ENCODE measurements at places on chromosomes 16 and 17.
A peak's percentile ranks its signal among the peaks of the same experiment; 100 is the strongest.

DNA sequence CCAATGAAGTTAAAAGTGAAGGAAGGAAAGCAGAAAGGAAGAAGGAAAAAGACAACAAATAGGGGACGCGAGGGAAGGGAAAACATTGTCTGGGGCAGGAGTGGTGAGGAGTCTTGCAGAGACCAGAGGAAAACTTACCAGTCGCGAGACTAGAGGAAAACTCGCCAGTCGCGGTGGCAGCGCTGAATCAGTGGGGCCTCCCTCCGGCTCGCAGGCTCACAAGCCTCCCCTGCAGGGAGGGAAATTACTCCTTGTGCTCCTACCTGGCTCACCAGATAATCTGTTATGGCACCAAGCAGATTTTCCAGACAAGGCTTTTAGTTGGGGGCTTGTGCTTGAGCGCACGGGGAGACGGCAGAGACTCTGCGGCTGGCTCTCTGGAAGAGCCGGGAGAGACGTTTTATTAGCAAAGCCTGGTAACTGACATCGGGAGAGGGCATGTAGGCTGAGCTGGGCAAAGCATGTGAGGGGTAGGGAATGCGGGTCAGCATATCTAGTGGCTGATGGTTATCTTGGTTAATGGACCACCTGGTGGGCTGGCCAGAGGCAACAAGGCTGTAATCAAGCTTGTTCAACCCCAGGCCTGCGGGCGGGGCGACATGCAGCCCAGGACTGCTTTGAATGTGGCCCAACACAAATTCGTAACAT, 37.1 kb downstream of the LCMT1 start:
- no peak for DNase-seq

- DNase-seq, result no peak
Observed at GRCh38 chr17:45427181-45427835, 5.4 kb downstream of the ARHGAP27 start.

DNA sequence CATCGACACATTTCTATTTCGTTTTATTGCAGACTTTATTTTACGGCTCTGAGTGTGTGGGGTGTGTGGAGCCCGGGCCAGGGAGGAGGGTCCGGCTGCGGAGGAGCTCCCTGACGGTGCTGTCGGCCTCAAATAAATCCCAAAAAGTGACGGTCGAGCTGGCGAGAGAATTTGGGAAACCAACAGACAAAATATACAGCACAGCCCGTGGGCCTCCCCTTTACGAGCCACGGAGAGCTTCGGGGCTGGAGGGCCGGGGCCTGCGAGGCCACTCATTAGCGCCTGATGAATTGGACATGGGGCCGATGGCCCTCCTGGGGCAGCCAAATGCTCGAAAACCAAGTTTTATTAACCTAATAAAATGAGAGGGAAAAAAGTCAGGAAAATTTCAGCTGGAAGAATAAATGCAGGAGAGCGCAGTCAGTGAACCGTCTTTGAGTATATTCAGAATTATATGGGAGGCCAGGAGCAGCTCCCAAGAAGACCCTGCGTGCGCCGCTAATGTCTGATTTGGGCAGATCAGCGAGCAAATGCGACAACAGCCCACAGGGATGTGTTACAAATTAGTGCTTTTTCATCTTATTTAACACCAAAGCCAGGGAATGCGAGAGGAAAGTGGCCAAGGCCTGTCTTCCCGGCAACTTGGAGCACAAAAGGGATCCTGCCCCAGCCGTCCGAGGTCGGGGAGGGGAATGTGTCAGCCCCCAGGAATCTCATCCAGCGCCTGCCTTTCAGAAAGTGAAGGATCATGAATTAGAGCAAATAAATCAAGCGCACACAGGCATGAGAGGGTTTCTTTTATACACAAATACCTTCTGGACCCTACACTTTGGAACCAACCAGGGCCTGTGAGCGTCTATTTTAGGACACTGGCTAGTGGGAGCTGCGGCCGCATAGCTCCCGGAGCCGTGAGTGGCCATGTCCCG, 249.1 kb downstream of the C16orf95 start:
- no peak for DNase-seq

GRCh38 chr16:50275098-50275415, 8.7 kb downstream of the ADCY7 start:
- DNase-seq, result no peak

DNA sequence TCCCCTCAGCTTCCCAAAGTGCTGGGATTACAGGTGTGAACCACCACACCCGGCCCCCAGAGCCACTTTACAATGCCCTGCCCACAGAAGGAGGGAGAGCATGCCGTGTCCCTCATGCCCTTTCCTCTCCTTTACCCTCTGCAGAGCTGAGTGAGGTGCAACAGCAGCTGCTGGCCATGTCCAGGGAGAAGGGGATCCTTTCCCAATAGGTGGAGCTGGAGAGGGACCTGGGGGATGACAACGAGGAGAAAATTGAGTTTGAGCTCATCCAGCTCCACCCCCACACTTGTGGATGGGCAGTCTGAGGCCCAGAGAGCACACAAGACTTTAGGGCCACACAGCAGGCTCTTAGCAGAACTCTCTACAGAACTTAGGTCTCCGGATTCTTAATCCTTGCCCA, 7.9 kb upstream of the GSDMA start:
- DNase-seq, result no peak

GRCh38 chr17:81230043-81230820, 7.5 kb upstream of the CEP131 start:
- no peak for DNase-seq

- peak; percentile 70 for DNase-seq
Observed at GRCh38 chr17:40319651-40320540, 10.9 kb downstream of the RARA start.

GRCh38 chr17:56488800-56489199, 104.7 kb upstream of the NOG start:
- no peak for DNase-seq

DNA sequence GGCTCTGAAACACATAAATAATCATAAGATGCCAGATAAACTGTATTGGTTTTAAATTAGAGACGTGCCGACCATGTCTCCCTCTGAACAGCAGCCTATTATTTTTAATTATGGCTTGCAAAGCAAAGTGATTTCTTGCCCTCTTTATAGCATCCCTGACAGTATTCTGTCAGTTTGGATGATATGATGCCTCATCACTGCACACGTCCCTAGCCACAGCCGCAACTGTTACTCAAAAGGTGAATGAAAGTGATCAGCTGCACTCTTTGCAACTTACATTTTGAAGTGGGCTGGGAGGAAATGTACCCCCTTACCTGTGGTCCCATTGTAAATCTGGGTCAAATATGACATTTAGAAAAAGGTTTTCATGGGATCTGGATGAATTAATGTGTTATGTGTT, 389.9 kb downstream of the MAF start:
- DNase-seq, result no peak

- no peak for DNase-seq
Observed at GRCh38 chr17:37744633-37744927, 279 bp downstream of the HNF1B start.

- no peak for DNase-seq
Observed at GRCh38 chr16:7442050-7442449, 109.4 kb downstream of the RBFOX1 start.

DNA sequence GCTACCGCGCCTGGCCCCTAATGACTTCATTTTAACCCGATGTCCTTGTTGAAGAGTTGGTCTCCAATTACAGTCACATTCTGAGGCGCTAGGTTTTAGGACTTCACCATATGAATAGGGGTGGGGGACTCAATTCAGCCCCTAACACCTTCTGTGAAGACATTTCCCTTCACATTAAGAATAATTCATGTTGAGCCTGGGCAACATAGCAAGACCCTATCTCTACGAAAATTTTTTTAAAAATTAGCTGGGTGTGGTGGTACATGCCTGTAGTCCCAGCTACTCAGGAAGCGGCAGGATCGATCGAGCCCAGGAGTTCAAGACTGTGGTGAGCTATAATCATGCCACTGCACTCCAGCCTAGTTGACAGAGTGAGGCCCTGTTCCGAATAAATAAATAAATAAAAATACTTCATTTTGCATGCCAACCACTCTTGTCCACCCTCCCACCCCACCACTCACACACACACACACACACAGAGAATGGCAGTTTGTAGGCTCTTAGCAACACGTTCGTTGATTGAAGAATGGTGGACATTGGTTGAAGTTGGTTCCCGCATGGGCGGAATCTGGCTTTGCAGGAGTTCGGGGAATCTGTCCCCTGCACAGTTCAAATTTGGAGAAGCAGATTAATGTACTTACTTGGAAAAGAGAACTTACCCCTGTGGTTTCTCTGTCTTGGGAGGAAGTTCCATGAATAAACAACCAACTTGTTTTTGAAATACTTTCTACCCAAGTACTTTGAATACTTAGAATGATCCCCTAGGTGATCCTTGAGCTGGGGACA, 27.8 kb upstream of the TVP23A start:
- DNase-seq, result no peak

- DNase-seq, result no peak
Observed at GRCh38 chr17:36777118-36777517, 160.2 kb upstream of the LHX1 start.

DNA sequence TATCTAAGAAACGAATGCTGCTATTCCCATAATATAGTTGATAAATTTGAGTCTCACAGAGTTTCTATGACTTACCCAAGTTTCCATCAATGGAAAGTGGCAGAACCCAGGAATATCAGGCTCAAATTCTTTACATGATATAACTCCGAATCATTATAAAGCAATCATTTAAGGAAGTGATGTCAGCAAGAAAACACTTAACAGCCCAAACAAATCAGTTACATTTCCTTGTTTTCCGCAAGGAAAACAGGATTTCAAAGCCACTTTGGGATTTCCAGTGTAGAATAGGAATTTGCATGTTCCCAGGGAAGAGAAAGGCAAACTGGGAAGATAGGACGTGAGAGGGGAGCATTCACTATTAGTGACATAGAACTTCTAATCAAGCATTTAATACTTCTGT, 311.4 kb upstream of the GOT2 start:
- no peak for DNase-seq

GRCh38 chr17:72244494-72244893, 123.7 kb downstream of the SOX9 start:
- no peak for DNase-seq

DNA sequence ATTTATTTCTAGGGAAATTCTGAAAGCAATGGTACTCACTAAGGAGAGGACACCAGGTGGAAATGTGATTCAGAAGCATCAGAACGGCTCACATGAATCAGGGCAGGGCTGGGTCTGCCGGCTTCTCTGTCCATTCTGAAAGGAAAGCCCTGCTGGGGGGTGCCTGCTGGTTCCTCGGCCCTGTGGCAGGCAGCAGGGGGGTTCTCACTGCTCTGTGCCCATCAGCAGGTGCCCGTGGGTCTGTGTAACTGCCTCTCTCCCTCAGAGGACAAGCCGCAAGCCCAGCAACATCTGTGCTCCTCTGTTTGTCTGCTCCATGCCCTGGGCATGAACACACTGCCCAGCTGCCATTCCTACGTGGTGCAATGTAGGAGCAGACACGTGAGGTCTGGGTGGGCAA, 74.9 kb upstream of the ZNF423 start:
- DNase-seq, result no peak

DNA sequence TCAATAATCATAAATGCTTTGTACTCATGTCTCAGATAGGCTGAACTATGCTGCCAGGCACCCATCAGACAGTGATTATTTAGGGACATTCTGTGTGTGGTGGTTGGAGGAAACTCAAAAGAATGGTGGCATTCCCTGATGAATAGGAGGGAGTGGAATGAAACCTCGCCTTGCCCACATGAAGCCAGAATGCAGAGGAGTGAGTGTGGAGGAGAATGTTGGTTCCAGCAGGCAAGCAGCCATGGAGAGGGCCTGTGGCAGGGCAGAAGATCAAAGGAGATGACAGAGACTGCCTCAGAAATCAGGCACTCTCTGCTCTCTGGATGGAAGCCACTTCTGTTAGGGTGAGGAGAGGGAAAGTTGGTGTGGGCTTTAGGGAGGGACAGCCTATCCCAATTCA, 22.5 kb downstream of the KCTD19 start:
- no peak for DNase-seq

DNA sequence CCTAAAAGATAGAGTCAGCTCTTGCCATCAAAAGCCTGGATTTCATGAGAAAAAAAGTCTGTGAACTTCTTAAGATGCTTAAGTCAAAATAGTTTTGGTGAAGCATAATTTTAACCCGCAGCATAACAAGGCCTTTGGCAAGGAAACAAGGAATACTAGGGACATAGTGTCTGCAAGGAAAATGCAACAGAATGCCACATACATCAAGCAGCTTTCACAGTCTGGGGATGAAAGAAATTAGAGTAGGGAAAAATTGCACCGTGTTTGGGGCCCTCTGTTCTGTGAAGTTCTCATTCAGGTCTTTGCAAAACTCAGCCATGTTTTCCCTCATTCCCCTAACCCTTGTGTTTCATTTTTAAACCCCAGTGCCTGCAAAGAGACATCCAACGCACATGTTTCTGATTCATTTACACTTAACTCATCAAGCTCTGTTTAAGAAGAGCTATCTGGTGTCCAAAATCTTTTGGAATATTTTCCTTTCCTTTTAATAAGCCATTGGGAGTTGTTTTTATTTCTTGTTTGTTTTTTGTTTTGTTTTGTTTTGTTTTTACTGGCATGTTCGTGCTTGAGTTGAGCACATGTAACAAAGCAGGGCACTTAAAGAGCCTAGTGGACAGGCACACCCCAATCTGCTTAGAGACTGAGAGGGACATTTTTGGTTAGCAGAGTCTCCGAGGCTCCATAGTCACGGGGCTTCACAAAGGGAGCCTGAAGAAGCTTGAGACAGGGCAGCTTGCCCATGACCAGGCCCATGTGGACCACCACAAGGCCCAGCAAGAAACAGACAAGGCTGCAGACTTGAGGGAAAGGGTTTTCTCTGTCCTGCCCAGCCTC, 116.5 kb downstream of the ANKFN1 start:
- no peak for DNase-seq

GRCh38 chr16:49839017-49839825, 16.7 kb downstream of the ZNF423 start:
- no peak for DNase-seq

GRCh38 chr17:49393491-49394255, 21.0 kb downstream of the PHB1 start:
- DNase-seq, result no peak

- no peak for DNase-seq
Observed at GRCh38 chr16:24308200-24308599, 52.1 kb downstream of the CACNG3 start.

- no peak for DNase-seq
Observed at GRCh38 chr17:63132459-63132911, 166.4 kb downstream of the TANC2 start.

DNA sequence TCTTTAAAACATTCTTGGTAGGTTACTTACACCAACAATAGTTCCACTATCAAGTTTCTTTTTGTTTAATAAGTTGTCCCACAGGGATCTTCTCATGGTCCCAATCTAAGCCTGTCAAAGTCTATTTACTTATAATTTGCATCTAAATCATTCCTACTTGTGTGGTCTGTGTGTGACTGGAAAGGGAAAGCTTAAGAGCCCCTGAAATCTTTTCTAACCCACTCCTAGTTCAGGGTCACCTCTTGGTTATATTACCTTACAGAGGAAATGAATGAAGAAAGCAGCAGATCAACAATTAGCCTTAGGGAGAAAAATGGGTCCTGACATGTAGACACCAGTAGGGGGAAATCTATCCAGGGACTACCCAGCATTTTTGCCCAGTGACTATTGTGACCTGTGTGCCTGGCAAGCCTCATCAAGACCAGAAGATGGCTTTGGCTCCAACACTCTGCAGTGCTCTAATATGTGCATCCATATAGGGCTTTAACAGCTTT, 110.4 kb upstream of the HAS3 start:
- no peak for DNase-seq

Measured in stimulated activated CD8-positive, alpha-beta memory T cell treated with anti-CD3 and anti-CD28 coated beads, Interleukin-4, amount 100 ng/mL, for 4 hours (primary cell).